ENCODE measurements at places on chromosomes 4 and X. TPM values are rescaled to one million over a fixed set of nuclear protein-coding genes. Genes with fewer than 3 reads are reported as not detected.
A peak's percentile ranks its signal among the peaks of the same experiment; 100 is the strongest.

GRCh38 chr4:186216465-186217024 is 10.8 kb upstream of the KLKB1 start:
- no peak overlapping the region for H3K4me3 ChIP-seq
- no peaks in the 10 kb centered on the region for H3K4me1 ChIP-seq
- H3K27me3 ChIP-seq, result no peaks in the 10 kb centered on the region
- no peaks in the 10 kb centered on the region for H3K36me3 ChIP-seq
- DNase-seq, result no peak

DNA sequence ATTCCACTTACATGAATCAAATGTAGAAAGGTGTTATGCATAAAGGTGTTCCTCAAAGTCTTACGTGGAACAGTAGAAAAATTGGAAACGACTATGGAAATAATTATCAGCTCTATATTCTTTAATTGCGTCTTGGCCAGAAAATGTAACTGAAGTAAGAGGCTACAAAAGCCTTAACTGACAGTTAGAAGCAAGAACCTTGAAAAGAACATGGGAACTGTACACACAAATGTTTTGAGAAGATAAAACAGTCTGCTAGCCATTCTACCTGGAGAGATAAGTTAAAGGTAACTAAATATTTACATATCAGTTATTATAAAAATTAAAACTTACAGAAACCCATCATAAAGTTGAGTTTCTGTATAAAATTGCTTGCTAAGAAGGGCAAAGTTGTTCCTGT is 172.0 kb upstream of the FTHL17 start:
- H3K27me3 ChIP-seq, result no peaks in the 10 kb centered on the region
- DNase-seq, result no peak
- H3K4me3 ChIP-seq, result no peak overlapping the region
- H3K4me1 ChIP-seq, result 0 out of 2 replicates have a peak, but pooled peaks cover 8% of the 10 kb centered on the region
- no peaks in the 10 kb centered on the region for H3K36me3 ChIP-seq
- H3K27ac ChIP-seq, result no peak overlapping the region

DNA sequence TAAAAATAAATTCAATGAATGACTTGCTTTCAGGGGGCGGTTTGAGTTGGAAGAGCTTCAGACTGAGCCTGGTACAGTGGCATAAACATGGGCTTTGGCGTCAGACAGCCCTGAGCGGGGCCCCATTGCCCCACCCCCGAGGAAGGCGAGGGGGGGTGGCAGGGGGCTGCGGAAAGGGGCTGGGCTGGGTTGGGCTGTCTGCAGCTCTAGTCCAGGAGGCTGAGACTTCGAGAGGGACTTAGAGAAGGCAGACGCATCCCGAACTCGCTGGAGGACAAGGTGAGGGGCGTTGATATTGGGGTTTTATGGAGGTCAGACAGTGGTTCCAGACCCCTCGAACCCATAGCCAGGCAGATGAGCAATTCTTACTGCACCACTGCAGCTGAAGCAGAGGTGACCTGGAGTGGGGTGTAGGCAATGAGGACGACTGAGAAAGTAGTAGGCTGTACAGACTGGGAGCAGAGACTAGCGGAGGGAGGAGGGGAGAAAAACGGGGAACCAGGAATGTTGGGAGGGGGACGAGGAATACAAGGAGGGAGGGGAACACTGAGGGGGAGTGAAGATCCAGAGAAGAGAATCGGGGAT is at the start of gene MAGED2:
Gene MAGED2, plus strand, starts transcription at position 222 of the 585 bp plus-strand sequence. CDS start 1,587 bp downstream, outside the sequence.
- DNase-seq, result peak; percentile 56
- peak within 1 kb of the TSS; percentile 97 for H3K27ac ChIP-seq
- no peaks in the 10 kb centered on the region for H3K27me3 ChIP-seq
- peak within 1 kb of the TSS; percentile 80 for H3K4me3 ChIP-seq
- no peaks in the 10 kb centered on the region for H3K36me3 ChIP-seq

The AMMECR1 gene
- 32.5 TPM for total RNA-seq

DNA sequence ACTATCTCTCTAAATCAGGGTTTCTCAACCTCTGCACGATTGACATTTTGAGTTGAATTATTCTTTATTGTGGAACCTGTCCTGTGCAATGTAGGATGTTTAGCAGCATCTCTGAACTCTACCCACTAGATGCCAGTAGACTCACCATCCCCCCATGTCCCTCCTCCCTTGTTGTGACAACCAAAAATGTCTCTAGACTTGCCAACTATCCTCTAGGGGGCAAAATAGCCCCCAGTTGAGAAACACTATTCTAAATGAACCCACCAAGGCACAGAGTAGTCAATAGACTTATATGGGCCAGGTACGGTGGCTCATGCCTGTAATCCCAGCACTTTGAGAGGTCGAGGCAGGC is 49.1 kb upstream of the GAB1 start:
- peak; percentile 42 for DNase-seq
- no peak overlapping the region for H3K27ac ChIP-seq
- H3K36me3 ChIP-seq, result no peaks in the 10 kb centered on the region
- H3K4me1 ChIP-seq, result peaks cover 13% of the 10 kb centered on the region
- H3K27me3 ChIP-seq, result no peaks in the 10 kb centered on the region

The GSX2 gene
- not detected for total RNA-seq

GRCh38 chr4:823761-824460 is 2.0 kb downstream of the CPLX1 start:
- H3K4me3 ChIP-seq, result no peak overlapping the region
- no peaks in the 10 kb centered on the region for H3K4me1 ChIP-seq
- peaks cover 61% of the 10 kb centered on the region for H3K27me3 ChIP-seq
- no peak overlapping the region for H3K27ac ChIP-seq
- DNase-seq, result peak; percentile 38

GRCh38 chr4:140617499-140618248 is 48.9 kb upstream of the UCP1 start:
- H3K4me3 ChIP-seq, result no peak overlapping the region
- no peaks in the 10 kb centered on the region for H3K36me3 ChIP-seq
- 0 out of 2 replicates have a peak overlapping the region, but pooled peaks have one; percentile 1 for H3K27ac ChIP-seq
- no peaks in the 10 kb centered on the region for H3K27me3 ChIP-seq

DNA sequence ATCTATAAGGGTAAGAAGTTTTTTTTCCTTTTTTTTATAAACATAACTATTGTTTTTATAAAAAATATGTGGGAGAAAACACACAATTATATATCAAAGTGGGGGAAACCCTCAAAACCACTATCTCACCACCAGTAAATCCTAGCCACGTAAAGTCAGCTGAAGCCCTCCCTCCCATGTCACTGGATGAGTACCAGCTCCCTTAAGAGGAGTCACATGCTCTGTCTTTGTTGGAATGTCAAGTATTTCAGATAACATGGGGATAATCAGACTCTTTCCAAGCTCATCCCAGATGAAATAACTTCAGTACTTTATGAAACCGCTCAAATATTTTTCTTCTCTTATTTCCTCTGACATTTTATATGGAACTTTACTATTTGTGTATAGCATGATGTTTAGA is 2.4 kb downstream of the MYOZ2 start:
- H3K27ac ChIP-seq, result no peak overlapping the region
- peak; percentile 67 for DNase-seq
- H3K4me3 ChIP-seq, result no peak overlapping the region
- H3K36me3 ChIP-seq, result no peaks in the 10 kb centered on the region

DNA sequence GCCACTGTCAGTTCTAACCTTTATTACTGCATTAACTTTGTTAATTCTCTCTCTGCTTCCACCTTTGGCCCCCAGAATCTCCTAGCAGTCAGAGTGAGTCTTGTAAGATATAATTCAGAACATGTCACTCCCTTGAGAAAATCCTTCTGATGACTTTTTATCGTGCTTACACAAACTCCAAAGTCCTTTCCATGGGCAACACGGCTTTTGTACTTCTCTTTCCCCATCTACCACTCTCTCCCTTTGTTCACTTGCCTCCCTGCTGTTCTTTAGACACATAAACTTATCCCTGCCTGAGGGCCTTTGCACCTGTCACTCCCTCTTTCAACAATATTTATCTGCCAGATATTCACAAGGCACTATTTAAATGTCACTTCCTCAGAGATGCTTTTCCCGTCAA is 64.8 kb downstream of the MAOB start:
- H3K4me3 ChIP-seq, result no peak overlapping the region
- no peaks in the 10 kb centered on the region for H3K36me3 ChIP-seq
- H3K4me1 ChIP-seq, result no peaks in the 10 kb centered on the region
- H3K27me3 ChIP-seq, result no peaks in the 10 kb centered on the region
- no peak overlapping the region for H3K27ac ChIP-seq
- no peak for DNase-seq

GRCh38 chr4:178602833-178603232 is 1160.6 kb upstream of the AGA start:
- no peak for DNase-seq
- H3K27ac ChIP-seq, result no peak overlapping the region
- H3K27me3 ChIP-seq, result no peaks in the 10 kb centered on the region

The CENPI gene
- total RNA-seq, result 30.8 TPM

DNA sequence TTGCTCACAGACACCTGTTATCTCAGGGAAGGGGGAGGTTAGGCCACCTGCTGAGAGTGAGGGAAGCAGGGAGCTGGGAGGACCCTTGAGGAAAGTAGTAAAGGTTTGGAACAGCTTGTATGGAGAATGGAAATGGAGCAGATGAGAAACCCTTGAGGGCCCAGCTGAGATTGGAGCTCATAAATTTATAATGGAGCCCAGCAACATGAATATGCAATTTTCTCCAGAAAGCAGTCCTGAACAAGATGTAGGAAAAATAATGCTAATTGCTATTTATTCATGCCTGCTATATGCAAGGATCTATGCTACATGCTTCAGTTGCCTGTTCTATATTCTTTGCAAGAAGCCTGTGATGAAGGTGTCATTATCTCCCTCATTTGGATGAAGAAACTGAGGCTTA is 67.5 kb upstream of the LEF1 start:
- no peak overlapping the region for H3K27ac ChIP-seq
- H3K4me3 ChIP-seq, result no peak overlapping the region
- no peaks in the 10 kb centered on the region for H3K36me3 ChIP-seq
- DNase-seq, result no peak

The UGT2B17 gene
- total RNA-seq, result not detected

- peaks cover 11% of the 10 kb centered on the region for H3K4me1 ChIP-seq
- H3K4me3 ChIP-seq, result no peak overlapping the region
- H3K27me3 ChIP-seq, result no peaks in the 10 kb centered on the region
- DNase-seq, result peak; percentile 56
- no peaks in the 10 kb centered on the region for H3K36me3 ChIP-seq
These were observed 10.2 kb downstream of the TLR3 start for GRCh38 chr4:186078981-186079638.

The SLITRK2 gene
- 0.04 TPM for total RNA-seq

DNA sequence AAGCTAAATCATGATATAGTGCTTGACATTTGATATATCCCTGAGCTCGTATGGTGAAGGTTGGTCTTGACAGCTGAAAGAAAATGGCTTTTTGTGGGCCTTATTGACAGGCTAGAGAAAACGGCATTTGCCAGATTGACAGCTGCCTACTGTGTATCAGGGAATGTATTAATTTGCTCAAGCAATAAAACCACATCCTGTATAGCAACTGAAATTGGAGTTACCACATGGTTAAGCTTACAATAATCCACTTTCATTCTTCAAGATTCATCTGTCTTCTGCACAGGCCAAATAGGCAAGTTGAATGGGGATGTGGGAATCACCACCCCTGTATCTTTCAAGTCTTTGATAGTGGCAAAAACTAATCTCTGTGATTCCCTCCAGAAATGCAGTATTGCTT is 76.2 kb upstream of the IL2 start:
- no peaks in the 10 kb centered on the region for H3K27me3 ChIP-seq
- no peaks in the 10 kb centered on the region for H3K4me1 ChIP-seq
- H3K27ac ChIP-seq, result no peak overlapping the region

GRCh38 chr4:13547485-13548041 is 3.3 kb upstream of the NKX3-2 start:
- H3K27me3 ChIP-seq, result peaks cover 79% of the 10 kb centered on the region
- H3K36me3 ChIP-seq, result no peaks in the 10 kb centered on the region
- peak; percentile 75 for DNase-seq
- peaks cover 36% of the 10 kb centered on the region for H3K4me1 ChIP-seq

GRCh38 chrX:12446342-12447075 is 308.2 kb downstream of the FRMPD4 start:
- no peak overlapping the region for H3K27ac ChIP-seq
- DNase-seq, result no peak
- H3K4me3 ChIP-seq, result no peak overlapping the region
- no peaks in the 10 kb centered on the region for H3K36me3 ChIP-seq
- no peaks in the 10 kb centered on the region for H3K4me1 ChIP-seq

DNA sequence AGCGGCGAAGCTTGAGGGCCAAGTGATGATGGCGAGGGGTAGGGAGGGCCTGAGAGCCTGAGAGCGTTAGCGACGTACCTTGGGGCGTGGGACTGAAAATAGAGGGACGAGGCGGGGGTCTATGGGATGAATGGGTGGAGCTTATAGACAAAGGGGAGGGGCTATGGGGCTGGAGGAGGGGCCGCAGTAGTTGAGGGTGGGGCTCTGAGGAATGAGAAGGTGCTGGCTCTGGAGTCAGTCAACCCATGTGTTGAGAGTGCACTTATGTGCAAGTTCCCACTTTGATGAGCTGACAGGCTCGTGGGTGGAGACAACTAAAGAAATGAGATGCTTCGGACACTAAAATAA is 488 bp downstream of the TBC1D25 start:
- 0 out of 2 replicates have a peak overlapping the region, but pooled peaks have one; percentile 32 for H3K27ac ChIP-seq
- no peaks in the 10 kb centered on the region for H3K4me1 ChIP-seq

DNA sequence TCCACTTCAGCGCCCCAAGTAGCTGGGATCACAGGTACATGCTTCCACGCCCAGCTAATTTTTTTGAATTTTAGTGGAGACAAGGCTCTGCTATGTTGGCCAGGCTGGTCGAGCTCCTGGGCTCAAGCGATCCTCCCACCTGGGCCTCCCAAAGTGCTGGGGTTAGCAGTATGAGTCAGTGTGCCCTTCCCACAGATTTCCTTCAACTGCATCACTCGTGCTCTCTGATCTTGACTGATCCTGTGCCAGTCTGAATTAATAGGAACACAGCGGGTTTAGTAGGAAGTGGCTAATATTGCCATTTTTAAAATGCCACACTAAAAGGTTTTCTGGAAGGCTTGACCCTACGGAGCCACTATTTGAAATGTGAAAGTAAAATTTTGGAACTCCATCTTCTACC is 4.3 kb upstream of the SHROOM2 start:
- no peaks in the 10 kb centered on the region for H3K36me3 ChIP-seq
- no peaks in the 10 kb centered on the region for H3K4me1 ChIP-seq
- DNase-seq, result no peak
- no peak overlapping the region for H3K27ac ChIP-seq
- no peak overlapping the region for H3K4me3 ChIP-seq

- H3K27me3 ChIP-seq, result no peaks in the 10 kb centered on the region
- H3K36me3 ChIP-seq, result no peaks in the 10 kb centered on the region
- H3K4me1 ChIP-seq, result no peaks in the 10 kb centered on the region
- no peak overlapping the region for H3K4me3 ChIP-seq
- peak; percentile 3 for DNase-seq
These were observed 855.0 kb upstream of the GRID2 start for GRCh38 chr4:91448668-91449330.

Data from GM23338 (cell line).